ENCODE measurements at places on chromosomes 7 and 10.
A peak's percentile ranks its signal among the peaks of the same experiment; 100 is the strongest.

GRCh38 chr7:130009848-130010688 is 41.1 kb downstream of the ZC3HC1 start:
- ATAC-seq, result peak; percentile 69

GRCh38 chr7:22565315-22565811 is 65.4 kb upstream of the STEAP1B start:
- ATAC-seq, result peak; percentile 17

GRCh38 chr7:51304729-51305128 is 11.9 kb downstream of the COBL start:
- no peak for ATAC-seq

- ATAC-seq, result peak; percentile 88
These were observed at the start of gene NIPSNAP2 for GRCh38 chr7:55964261-55965099. Gene NIPSNAP2 (plus strand): TSS chr7:55964585. CDS start chr7:55964610, 25 bp downstream.

- no peak for ATAC-seq
These were observed 157.4 kb upstream of the MAGI2 start for GRCh38 chr7:79610748-79611304.

- ATAC-seq, result no peak
These were observed 43.7 kb downstream of the COL17A1 start for GRCh38 chr10:104041891-104042535.

- ATAC-seq, result peak; percentile 83
These were observed 87.4 kb downstream of the LRRC4 start for GRCh38 chr7:127943541-127944521.

- ATAC-seq, result no peak
These were observed 206.7 kb upstream of the PLXNA4 start for GRCh38 chr7:132782777-132783640.
